ENCODE measurements at places on chromosomes 13 and 19.

- DNase-seq, result peak; percentile 68
These were observed 530 bp downstream of the MAU2 start for GRCh38 chr19:19321141-19321577.

DNA sequence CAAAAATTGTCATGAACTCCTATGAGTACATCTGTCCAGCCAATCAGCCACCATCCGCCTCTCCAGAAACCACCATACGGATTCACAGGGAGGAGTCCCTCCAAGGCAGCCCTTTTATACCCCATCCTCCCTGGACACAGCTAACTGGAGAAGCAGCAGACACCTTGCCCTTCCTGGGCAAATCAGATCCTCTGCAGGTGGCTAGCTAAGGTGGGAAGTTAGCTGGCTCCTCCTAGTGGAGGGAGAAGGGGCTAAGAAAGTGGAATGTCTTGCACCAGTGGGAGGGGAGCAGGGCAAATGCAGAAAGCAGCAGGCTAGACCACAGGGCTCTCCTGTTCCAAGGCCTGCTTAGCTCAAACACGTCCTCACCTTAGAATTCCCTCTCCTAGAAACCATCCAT, 46.2 kb upstream of the UQCRFS1 start:
- DNase-seq, result no peak

GRCh38 chr19:17855280-17856152, 4.2 kb upstream of the RPL18A start:
- peak; percentile 97 for DNase-seq

DNA sequence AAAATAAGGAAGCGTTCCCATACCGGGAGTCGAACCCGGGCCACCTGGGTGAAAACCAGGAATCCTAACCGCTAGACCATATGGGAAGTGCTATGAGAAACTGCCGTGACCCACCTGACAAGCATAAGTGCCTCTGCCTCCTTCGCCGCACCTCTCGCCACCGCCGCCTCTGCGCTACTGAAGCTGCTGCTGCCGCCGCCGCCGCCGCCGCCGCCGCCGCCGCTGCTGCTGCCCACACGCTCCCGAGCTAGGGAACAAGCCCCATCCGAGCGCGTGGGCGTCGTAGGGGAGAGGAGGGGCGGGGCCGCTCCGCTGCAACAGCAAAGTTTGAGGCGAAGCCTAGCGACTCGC, 610 bp upstream of the WBP4 start:
- peak; percentile 96 for DNase-seq

- no peak for DNase-seq
These were observed 19.3 kb downstream of the EDDM13 start for GRCh38 chr19:56291867-56292266.

- no peak for DNase-seq
These were observed 80.6 kb downstream of the SIPA1L3 start for GRCh38 chr19:37987356-37988332.

DNA sequence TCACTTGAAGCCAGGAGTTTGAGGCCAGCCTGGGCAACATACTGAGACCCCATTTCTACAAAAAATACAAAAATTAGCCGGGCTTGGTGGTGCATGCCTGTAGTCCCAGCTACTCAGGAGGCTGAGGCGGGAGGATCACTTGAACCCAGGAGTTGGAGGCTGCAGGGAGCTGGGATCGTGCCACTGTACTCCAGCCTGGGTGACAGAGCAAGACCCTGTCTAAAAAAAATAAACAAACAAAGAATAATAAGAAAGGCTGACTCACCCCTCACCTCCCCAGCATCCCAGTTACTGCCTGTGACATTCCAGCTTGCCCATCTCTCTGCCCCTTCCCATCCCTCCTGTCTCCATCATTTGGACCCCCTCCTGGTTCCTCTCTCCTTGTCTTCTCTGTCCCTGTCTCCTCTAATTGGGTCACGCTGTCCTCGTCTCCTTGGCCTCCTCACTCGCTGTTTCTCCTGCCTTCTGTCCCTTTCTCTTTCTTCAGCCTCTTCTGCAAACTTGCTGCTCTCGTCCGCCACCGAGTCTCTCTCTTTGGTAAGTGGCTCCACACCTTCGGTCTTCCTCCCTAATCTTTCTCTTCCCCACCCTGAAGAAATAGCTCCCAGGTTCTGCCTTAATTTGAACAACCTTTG, 77.7 kb downstream of the RYR1 start:
- no peak for DNase-seq

- DNase-seq, result no peak
These were observed 378.4 kb downstream of the KCNRG start for GRCh38 chr13:50393628-50394027.

DNA sequence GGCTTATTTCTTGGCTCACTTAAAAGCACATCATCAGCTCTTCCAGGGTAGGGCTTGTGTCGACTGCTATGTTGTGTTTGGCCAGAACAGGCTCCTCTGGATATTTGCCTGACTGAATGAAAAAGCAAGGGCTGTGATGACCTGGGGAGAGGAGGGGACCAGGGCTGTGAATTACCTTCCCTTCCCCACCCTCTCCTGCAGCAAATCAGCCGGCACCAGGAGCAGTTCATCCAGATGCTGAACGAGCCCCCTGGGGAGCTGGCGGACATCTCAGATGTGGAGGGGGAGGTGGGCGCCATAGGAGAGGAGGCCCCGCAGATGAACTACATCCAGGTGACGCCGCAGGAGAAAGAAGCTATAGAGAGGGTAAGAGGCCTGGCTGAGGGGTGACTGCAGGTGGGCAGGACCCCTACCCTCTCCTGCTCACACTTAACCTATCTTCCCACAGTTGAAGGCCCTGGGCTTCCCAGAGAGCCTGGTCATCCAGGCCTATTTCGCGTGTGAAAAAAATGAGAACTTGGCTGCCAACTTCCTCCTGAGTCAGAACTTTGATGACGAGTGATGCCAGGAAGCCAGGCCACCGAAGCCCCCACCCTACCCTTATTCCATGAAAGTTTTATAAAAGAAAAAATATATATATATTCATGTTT, 4.4 kb downstream of the GADD45GIP1 start:
- DNase-seq, result no peak

Measured in activated effector memory CD4-positive, alpha-beta T cell treated with anti-CD3 and anti-CD28 coated beads, Interleukin-2, amount 50 U/mL, for 16 hours (primary cell).